Stimulated activated CD4-positive, alpha-beta T cell treated with anti-CD3 and anti-CD28 coated beads, TNF-alpha, amount 100 ng/mL, for 24 hours (primary cell): ENCODE measurements at places on chromosomes 6 and 20.
A peak's percentile ranks its signal among the peaks of the same experiment; 100 is the strongest.

DNA sequence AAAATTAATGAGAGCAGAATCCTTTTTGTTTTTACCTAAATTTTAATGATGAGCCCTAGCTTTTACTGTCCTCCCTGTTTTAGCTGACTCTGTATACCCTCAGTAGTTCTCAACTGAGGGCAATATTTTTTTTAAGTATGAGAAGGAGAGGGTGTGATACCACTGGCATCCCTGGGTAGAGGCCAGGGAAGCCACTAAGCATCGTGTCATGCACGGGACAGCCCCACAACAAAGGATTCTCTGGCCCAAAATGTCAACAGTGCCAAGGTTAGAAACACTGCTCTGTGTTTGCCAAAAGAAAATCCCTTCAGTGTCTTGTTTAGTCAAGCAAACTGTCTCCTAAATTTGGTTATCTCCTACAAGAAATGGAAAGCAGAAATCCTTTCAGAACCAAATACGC lies 210.4 kb downstream of the KCNQ5 start:
- no peak for DNase-seq

DNA sequence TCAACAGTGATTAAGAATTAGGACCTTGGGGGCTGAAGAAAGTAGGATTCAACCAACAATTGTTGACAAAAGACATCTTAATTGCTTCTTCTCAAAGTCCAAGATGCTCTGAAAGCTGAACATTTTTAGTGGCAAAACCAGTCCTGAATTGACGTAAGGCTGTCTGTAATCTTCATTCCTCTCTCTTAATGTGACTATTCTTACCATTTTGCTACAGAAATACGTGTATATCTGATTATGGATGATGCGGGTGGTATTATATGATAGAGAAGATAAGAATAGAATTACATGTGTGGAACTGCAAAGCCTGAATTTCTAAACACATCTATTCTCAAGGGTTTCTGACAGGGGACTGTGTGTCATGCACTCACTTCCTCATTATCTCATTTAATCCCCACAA lies 130.3 kb upstream of the SASH1 start:
- DNase-seq, result no peak

- no peak for DNase-seq
Observed at GRCh38 chr6:156884306-156884705, 107.1 kb downstream of the ARID1B start.

DNA sequence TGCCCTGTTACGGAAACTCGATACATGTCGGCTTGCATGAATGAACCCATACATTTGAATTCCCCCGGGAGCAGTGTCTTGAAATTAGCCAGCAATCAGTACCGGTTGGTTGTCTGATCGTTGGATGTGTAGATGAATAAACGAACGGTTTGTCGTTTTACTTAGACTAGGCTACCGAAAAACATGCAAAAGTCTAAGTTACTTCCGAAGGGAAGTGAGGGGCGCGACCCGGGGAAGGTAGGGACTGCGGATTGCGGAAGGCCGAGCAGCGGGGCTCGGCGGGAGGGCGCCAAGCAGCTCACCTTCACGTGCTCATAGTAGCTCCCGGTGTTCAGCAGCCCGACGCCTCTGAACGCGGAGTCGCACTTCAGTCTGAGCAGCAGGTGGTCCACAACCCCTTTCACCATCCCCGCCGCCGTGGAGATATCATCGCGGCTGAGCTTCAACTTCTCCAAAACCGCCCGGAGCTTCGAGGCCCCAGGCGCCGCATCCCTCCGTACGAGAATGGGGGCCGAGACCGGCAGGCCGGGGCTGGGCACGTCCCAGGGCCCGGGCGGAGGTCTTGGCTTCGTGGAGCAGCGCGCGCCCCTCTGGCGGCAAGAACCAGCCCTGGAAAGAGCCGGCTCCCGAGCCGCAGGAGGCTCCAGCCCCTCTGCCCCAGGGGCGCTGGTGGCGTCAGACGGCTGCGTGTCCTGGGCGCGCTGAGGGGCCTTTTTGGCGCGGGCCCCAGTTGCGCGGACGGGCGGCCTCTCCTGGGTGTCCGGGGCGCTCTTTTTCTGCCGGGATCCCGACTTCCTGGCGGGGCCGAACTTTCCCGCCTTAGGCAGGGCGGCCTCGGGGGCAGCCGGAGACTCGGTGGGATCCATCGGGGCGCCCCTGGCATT lies 632 bp downstream of the CGAS start:
- peak; percentile 28 for DNase-seq

DNA sequence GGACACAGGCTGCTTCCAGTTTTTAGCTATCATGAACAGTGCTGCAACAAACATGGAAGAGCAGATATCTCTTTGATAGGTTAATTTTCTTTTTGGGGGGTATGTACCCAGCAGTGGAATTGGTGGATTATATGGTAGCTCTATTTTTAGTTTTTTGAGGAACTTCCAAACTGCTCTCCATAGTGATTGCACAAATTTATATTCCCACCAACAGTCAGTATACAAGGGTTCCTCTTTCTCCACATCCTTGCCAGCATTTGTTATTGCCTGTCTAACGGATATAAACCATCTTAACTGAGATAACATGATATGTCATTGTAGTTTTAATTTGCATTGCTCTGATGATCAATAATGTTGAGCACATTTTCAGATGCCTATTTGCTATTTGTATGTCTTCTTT lies 237.6 kb downstream of the MMUT start:
- DNase-seq, result no peak

- DNase-seq, result no peak
Observed at GRCh38 chr6:167829513-167829912, 2.8 kb downstream of the AFDN start.

DNA sequence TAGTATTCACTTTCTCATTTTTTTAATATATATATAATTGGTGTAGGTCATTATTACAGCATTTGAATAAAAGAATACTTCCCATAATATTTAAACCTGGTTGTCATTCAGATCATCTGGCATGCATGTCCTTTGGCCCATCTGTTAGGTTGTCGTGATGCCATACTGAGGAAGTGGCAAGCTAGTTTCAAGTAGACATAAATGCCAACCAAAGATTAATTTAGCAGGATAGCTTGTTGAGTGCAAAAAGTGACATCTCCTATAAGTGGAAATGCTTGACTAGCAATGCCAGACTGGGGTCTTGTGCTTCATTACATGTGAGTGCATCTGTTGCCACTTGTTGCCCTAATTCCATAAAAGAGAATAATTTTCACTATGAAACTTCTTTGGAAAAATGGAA lies 1044.7 kb downstream of the GRIK2 start:
- no peak for DNase-seq

DNA sequence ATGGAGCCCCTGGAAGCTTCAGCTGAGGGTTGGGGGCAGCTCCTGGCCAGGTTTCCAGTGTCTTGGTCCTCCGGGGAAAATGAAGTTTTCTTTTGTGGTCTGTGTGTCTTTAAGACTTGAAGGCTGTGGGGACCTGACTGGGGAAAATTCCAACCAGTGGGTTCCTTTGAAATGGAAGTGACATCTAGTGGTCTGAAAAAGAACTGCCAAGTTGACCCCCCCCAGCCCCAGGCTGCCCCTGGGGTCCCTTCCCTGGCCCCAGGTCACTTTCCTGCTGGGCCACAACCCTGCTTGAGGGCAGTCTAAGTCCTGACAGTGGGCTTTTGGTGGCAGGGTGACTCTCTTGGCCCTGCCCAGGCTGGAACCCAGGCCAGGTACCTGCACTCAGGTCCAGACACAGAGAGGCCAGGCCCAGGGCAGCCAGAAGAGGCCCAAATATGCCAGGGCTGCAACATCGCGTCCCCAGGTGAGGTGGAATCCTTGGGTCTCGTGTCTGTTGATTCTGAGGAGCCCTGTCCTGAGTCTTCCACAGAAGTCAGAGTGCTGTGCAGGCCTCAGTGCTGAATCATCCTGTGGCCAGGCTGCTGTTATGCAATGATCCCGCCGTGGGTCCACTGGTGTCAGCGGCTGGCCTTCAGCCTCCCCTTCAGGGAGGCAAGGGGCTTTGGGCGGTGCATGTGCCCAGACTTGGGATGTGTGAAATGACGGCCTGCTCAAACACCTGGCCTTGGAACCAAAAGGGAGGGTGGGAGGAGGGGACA lies 68.4 kb downstream of the VEGFA start:
- DNase-seq, result no peak

DNA sequence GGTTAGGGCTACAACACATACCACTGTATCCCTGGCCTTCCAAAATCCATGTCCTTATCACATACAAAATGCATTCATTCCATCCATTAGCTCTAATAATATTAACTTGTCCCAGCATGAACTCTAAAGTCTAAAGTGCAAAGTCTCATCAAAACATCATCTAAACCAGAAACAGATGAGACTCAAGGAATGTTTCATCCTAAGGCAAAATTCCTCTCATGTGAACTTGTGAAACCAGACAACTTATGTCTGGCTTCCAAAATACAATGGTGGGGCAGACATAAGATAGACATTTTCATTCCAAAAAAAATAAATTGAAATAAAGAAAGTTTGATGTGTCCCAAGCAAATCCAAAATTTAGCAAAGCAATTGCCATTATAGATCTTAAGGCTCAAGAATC lies 257.4 kb downstream of the HTR1B start:
- no peak for DNase-seq

DNA sequence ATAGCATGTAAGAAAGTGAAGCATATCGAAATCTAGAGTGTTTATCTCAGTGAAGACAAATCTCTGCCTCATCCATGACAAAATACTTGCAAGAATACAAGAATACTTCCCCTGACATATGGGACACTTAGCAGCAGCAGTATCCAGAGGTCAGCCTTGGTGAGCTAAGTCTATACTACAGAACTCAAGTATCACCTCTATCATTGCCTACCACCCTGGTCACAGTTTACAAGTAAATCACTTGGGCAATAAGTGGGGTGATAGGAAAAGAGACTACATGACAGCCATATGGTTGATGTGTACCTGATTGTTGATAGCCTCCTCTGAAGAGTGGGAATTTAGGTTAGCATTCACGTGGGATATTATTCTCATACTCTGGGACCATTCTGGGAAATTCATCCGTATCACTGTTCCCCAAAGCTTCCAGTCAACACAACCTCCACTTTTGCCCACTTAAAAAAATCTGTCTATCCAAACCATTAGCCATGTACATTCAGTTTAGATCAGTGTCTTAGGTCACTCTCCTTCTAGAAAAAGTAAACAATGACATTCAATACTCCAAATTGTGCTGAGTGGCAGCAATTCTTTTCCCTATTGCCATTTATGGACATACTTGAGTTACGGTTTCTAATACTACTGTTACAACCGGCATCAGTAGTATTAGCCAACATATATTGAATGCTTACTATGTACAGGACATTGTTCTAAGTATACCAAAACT lies 118.2 kb upstream of the PRSS16 start:
- DNase-seq, result no peak

DNA sequence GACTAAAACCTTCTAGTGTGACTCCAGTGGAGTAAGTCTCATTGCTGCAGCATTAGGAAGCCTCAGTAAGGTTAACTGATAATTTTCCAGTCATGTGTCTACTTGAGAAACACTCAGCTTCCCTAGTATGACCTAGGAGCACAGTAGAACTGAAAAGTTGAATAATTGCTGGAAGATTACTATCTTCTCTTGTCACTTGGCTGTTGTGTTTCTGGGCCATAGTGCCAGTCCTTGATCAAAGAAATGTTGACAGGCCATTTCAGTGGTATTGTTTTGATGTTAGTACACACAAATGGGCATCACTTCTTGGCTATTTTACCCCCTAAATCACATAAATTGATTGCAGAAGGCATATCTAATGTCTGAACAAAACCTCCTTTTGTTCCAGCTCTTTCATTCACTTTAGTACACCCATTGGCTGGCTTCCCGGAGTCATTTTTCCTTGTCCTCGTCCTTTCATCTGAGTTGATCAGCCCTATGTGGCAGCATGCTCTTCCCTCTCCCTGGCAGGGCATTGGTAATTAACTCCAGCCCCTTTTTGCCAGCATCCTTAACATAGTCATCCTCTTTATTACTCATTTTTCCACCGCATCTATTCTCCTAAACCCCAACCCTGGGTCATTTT lies 6.0 kb downstream of the ENPP3 start:
- DNase-seq, result no peak

- no peak for DNase-seq
Observed at GRCh38 chr6:121338956-121339355, 4.7 kb upstream of the TBC1D32 start.

GRCh38 chr20:33635341-33635740 lies 26.8 kb upstream of the C20orf144 start:
- no peak for DNase-seq

- DNase-seq, result no peak
Observed at GRCh38 chr6:129683601-129684322, 26.2 kb downstream of the ARHGAP18 start.

GRCh38 chr6:43428112-43428570 lies 800 bp downstream of the ABCC10 start:
- DNase-seq, result no peak

- peak; percentile 2 for DNase-seq
Observed at GRCh38 chr6:70312165-70312745, 9.4 kb upstream of the COL9A1 start.

DNA sequence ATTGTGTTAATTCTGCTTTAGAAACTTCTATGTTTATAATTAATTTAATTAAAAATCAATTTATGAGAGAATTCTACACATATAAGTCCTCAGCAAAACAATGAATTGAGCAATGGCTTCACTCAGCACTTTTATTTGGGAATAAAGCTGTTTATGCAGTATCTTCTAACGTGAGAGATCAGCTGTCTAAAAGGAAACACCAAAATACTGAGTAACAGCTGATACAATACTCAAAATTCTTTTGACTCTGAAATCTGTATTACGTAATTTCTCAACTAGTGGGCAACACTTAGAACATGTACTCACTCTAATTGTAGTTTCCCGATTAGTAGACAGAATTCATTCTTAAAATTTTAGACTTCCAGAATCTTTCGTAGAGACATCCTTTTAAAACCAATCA lies 49.8 kb downstream of the MAP3K7 start:
- no peak for DNase-seq

DNA sequence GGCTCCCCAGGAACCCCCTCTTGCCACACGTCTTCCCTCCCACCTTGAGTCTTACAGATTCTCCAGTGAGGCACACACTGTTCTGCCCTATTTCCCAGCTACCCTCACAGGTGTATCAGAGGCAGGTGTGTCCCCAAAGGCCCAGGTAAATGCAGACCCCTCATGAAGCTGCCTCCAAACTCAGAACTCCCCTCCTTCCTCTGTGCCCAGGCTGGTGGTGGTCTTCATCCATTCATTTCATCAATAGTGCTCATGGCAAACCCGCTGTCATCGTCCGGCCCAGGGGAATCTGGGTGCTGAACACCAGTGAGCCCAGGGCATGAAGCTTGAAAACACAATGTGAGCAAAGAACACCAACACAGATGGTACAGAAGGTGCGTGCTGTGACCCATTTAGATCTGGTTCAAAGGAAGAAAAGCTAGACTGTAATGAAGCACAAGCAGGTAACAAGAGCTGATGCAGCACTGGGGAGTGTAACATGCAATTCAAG lies 213.1 kb downstream of the SYNDIG1 start:
- no peak for DNase-seq

GRCh38 chr6:21398741-21399325 lies 194.7 kb upstream of the SOX4 start:
- no peak for DNase-seq

- DNase-seq, result no peak
Observed at GRCh38 chr6:159201336-159201735, 32.1 kb downstream of the FNDC1 start.
